ENCODE measurements at places on chromosomes 13 and 19.

DNA sequence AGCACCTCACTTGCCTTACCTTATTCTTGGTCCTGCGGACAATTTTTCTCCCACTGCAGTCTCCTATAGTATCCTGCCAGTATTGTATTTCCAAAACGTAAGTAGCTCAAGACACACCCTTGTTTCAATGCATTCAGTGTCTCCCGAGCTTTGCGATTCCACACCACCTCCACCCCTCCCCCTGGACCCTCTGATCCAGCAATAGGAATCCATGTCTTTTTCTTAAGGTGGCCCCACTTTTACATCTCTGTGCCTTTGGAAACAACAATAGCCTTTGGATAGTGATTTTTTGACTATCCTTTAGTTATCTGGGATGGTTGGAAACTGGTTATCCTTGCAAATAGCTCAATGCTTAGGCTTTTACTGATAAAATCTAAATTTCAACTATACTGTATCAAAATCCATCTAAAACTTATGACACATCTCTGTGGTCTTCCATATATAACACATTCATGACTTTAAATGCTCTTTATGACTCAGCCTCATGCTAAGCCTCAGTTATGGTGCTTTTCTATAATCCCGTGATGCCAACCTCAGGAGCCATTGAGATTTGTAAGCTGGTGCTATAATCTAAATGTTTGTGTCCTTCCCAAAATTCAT, 27.1 kb downstream of the FAM216B start:
- no peak for DNase-seq

DNA sequence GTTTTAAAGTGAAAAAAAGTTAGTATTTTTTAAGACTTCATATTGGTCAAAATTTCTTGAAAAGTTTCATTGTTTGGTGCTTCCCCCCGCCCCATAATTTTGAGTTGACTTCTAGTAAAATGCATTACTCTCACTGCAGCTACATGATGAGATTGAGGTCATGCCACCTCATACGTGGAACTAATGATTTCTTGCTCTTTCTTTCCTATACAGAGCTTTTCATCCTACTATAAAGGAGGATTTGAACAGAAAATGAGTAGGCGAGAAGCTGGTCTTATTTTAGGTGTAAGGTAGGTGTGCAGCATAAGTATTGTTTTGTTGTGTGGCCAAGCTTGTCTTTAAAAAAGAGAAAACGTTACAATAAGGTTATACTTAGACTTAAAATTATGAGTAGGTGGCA, 55.0 kb downstream of the DNAJC15 start:
- no peak for DNase-seq

GRCh38 chr19:6730153-6730804, 7.1 kb downstream of the GPR108 start:
- DNase-seq, result no peak

GRCh38 chr19:1173159-1173844, 766 bp downstream of the SBNO2 start:
- DNase-seq, result peak; percentile 48

- no peak for DNase-seq
Observed at GRCh38 chr13:73894995-73895571, 239.1 kb downstream of the KLF12 start.

GRCh38 chr13:41458187-41458760, 924 bp downstream of the RGCC start:
- DNase-seq, result no peak

GRCh38 chr19:1864480-1865171, 1.2 kb upstream of the KLF16 start:
- DNase-seq, result peak; percentile 82

DNA sequence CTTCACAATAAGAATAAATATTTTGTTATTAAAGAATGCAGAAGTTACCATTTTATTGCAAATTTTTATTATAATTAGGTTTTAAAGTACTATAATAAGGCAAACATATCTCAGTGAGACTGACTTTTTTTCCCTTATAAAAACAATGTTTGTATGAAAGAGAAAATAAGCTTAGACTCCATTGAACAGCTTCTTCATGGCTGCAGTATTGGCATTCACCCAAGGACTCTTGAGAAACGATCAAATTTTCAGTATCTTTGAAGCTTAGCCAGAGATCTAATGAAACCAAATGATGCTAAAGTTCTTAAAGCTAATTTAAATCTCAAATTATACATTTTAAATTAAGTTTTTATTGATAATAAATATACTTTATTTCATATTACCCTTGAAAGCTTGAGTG, 128.3 kb downstream of the GGACT start:
- no peak for DNase-seq

DNA sequence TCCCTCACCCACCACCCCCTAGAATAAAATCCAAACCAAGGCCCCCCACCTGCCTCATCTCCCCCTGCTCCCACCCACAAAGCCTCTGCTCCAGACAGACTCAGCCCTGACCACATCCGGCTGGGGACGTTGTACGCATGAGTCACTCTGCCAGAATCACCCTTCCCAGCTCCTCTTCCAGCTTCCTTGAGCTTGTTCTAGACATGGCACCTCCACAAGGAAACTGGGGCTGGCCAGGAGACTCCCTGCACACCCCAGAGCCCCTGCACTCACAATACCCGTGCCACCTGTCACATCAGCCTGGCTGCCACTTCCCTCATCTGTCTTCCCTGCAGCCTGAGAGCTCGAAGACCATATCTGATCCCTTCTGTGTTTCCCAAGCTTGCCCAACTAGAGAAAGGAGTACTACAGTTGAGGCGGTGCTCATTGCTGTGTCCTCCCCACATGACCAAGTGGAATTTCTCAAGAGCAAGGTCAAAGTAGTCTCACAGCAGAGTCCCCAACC, 9.7 kb downstream of the DEDD2 start:
- no peak for DNase-seq

GRCh38 chr13:109010912-109011311, 381.5 kb downstream of the MYO16 start:
- DNase-seq, result no peak

GRCh38 chr13:49240017-49240416, 7.7 kb upstream of the CDADC1 start:
- DNase-seq, result no peak

DNA sequence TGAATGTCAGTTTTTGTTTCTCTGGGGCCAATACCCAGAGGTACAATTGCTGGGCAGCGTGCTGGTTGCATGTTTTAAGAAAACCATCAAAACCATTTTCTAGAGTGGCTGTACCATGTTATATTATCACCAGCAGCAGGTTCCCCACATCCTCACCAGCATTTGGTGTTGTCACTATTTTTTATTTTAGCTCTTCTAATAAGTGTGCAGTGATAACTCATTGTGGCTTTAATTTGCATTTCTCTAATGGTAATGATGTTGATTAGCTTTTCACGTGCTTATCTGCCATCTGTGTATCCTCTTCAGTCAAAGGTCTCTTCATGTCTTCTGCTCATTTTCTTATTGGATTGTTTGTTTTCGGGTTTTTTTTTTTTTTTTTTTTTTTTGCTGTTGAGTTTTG, 21.9 kb downstream of the PAK4 start:
- no peak for DNase-seq

DNA sequence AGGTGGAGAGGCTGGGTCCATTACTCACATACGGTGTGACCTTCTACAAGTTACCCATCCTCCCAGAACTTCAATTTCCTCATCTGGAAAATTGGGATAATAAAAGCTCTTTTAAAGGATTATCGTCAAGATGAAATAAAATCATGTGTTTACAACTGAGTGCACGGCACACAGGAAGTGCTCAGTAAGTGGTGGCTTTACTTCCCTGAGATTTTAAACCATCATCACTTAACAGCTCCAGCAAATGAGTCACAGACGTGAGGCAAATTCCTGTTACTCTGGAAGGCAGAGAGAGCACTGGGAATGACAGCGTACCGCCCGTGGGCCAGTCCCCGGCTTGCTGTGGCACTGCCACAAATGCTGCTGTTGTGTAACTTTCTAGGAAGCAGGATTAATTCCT, 64.1 kb downstream of the MRPL57 start:
- no peak for DNase-seq

DNA sequence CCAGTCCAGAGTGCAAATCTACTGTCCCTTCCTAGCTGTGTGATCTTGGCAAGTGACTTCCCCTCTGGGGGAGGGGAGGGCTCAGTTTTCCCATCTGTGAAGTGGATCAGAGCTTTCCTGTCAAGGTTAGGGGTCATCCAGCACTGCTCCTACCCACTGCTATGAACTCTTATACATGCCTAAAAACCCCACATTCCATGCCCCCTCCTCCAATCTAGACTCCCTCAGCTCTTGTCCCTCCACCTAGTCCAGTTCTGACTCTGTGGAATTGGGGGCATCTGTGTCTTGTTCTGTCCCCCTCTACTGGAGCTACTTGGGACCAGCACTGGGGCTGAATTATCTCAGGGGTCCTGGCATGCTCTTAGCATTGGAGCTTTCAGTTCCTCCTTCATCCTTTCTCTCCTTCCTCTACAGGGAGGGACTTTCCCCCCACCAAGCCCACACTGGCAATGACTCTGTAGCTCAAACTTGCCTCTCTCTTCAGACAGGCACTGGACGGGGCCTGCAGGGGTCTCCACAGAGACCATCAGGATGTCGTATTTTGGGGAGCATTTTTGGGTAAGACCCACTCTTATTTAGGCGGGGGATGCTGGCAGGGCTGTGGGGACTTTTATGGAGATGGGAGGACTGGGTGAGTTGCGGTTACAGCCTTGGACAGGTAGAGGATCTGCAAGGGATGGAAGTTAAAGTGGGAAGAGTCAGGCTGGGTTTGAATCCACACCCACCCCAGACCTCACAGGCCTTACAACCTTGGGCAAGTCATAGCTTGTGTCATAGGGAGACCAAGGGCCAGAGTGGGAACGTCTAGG, 3.6 kb downstream of the FCHO1 start:
- no peak for DNase-seq

- no peak for DNase-seq
Observed at GRCh38 chr19:11576227-11576626, 1.2 kb downstream of the ACP5 start.

- DNase-seq, result no peak
Observed at GRCh38 chr13:49060678-49061387, 85.1 kb downstream of the FNDC3A start.

GRCh38 chr13:27622881-27623280, 1.2 kb downstream of the POLR1D start:
- DNase-seq, result no peak

DNA sequence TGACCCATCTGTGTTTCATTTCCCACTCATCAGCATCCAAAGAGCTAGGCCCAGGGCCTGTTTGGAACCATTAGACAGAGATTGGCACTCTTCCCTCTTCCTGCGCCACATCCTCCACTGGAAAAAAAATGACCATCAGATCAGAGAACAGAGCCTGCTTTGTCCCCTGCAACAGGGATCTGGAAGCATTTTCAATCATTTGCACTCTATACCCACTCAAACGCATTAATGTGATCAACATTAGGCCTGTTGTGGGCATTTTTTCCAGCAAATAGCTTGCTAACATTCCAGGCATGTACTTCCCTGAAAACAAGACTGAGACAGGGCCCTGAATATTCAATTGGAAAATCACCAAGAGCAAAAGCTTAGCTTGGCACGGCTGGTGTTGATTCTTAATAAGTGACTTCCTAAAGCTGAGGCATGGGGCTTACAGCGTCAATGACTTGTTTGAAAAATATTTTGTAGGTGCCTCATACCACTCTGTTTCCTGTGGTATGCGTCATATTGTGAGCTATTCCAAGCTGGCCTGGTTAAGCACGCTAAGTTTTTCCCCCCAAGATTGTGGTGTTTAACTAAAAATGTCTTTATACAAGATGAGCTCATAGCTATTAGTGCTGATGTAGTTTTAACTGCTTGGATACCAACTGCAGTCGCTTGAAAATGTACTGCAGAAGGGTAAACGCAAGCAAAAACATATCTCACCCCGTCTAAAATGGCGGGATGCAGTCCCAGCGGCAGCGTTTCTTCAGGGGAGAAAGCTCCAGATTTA, 404.4 kb downstream of the SPRY2 start:
- peak; percentile 70 for DNase-seq
